NCI-H446 (cell line): ENCODE measurements at places on chromosomes 13 and 19.

- DNase-seq: no peak
These were observed 32.2 kb downstream of the SLAIN1 start for GRCh38 chr13:77729502-77730221.

DNA sequence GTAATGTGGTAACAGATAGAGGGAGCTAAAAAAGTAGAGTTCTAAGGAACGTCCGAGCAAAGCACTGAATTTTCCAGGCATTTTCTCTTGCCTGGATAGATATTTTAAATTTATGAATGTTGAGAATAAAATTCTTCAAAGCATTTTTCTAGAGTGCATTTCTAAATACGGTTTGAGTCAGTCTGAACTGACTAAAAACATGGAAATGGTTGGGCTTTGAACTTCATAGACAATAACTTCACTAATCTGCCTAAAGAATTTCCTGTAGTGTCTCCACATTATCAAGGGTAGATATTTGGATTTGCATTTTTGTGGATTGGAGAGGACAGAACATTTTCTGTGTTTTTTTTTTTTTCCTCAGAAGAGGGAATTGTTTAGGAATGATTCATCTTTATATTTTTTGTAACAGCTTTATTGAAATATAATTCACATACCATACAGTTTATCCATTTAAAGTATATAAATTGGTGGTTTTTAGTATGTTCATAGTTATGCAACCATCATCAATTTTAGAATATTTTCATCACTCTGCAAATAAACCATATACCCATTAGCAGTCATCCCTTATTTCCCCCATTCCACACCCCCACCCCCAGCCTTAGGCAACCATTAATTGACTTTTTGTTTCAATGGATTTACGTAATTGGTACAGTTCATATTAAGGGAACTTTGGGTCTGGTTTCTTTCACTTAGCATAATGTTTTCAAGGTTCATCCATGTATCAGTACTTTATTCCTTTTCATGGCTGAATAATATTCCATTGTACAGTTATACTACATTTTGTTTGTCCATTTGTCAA, 20.7 kb downstream of the GARRE1 start:
- no peak for DNase-seq

- no peak for DNase-seq
These were observed 7.0 kb upstream of the MAP2K2 start for GRCh38 chr19:4130744-4131438.

GRCh38 chr19:17647071-17648020, 40.8 kb downstream of the UNC13A start:
- no peak for DNase-seq

DNA sequence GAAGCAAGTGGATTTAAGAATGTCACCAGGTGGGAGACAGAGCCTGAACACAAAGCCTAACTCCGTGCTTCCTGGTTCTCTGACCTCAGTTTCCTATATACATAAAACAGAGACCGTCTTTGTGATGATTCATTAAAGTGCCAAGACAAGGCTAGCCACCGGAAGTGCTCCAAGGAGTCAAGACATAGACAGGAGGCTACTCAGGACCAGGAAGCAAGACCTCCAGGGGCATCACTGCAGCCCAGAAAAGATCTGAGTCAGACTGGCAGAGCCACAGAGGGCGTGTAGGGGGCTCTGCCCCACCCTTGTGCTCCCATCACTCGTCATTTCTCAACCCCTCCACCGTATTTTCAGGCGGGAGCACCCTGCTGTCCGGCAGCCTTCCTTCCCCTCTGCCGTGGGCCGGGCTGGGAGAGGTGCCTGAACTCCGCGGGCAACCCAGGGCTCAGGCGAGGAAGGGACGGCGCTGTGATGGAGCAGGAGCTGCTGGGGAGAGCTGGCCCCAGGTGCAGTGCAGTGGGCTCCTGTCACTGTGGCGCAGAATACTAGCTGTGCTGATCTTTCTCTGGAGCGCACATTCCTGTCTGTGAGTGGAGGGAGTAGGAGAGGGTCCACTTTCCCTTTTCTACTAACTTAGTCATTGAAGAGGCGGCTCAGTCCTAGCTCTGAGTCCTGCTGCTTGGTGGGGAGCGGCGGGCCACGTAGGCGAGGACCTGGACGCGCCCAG, 134.7 kb upstream of the GPR12 start:
- DNase-seq: no peak

DNA sequence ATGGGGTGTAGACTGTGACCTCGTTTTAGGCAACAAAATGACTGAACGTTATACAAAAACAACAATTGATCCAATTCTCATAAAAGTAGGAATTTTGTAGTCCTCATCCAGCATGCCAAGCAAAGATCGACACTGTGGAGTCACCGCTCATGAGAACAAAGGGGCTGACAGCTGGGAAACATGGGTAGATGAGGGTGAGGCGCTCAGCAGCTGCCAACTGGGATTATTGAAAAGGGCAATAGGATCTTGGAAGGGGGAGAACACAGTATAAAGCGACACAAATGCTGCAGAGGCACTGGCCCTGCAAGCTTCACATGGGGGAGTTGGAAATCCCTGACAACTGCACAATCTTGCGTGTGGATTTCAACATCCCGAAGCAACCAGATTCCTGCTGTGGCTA, 5.4 kb upstream of the ZNF765 start:
- no peak for DNase-seq

GRCh38 chr13:33125821-33126570, 109.8 kb downstream of the KL start:
- peak; percentile 80 for DNase-seq

DNA sequence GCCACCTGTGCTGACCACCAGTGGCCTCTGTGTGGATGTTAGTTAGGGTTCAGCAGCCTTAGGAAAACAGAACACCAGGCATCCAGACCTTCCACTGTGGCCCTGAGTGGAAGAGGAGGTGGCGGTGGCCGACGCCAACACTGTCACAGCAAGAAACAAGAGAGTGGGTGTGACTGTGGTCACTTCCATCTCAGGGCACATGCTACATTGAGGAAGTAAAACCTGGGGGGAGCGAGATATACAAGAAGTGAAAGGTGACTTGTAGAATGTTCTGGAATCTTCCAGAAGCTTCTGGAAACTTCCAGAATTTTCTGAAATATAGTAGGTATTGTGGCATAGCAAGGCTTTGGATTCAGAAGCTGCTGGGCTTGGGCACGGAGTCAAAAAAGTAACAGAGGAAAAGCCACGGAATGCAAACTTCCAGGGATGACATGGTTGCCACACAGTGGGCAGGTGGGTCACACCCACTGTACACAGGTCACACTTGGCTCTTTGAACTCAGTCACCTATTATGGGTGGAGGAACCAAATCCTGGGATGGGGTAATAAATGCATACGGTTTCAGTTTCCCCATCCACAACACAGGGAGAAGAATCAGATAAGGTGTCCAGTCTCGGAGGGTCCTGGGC, 24.3 kb downstream of the GNG7 start:
- no peak for DNase-seq

DNA sequence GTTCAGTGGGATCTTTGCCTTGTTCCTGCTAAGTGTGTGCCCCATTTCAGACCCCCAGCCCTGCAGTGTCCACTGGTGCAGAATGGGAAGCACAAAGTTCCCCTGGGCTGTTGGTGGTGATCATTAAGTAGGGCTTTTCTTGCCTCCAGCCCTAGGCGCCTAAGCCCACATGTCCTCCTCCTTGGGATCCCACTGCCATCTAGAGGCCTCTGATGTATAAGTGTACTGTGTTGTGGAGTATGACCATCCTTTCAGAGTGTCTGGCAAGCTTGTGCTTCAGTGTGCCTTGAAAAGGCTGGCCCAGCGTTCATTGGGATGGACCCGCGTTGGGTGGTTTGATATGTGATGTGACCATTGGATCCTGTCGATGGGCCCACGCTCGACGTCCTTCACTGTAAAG, 71.2 kb downstream of the WASF3 start:
- DNase-seq: peak; percentile 14

GRCh38 chr19:39430675-39431593, 4.8 kb downstream of the RPS16 start:
- DNase-seq: no peak

DNA sequence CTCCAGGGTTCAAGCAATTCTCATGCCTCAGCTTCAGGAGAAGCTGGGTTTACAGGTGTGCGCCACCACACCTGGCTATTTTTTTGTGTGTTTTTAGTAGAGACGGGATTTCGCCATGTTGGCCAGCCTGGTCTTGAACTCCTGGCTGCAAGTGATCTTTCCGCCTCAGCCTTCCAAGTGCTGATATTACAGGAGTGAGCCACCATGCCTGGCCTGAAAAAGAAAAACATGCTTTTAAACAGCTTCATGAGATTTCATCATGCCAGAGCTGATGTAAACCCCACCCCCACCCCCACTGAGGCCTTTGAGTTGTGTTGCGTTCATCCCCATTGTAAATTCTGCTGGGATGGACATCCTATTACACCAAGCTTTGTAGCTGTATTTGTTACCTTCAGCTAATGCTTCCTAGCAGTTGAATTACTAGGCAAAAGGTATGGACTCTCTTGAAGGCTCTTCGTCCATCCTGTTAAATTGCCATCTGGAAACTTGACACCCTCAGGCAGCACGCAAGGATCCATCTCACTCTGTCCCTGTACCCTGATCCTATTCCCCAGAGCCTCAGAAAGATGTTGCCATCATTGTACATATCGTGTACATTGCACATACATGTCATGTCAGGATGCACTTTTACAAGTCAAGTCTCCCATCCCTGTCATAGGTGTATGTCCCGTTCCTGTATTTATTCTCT, 47.3 kb downstream of the NFIX start:
- DNase-seq: no peak

DNA sequence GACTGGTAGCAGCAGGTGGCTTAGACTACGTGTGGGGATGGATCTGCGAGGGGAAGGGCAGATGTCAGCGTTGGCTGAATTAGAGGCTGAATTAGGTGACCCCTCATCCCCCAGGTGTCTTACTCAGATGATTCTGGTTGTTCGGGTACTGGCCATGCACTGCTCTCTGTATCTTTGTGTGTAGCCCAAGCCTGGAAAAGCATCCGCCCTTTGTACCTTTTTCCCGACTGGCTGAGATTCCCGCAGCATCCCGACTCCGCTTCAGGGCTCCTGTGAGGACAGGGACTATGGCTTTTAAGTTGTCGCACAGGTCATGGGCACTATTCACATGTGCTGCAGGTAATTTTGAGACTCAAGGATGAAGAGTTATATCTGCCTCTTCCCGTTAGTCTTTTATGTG, 7.2 kb downstream of the TFDP1 start:
- DNase-seq: no peak

DNA sequence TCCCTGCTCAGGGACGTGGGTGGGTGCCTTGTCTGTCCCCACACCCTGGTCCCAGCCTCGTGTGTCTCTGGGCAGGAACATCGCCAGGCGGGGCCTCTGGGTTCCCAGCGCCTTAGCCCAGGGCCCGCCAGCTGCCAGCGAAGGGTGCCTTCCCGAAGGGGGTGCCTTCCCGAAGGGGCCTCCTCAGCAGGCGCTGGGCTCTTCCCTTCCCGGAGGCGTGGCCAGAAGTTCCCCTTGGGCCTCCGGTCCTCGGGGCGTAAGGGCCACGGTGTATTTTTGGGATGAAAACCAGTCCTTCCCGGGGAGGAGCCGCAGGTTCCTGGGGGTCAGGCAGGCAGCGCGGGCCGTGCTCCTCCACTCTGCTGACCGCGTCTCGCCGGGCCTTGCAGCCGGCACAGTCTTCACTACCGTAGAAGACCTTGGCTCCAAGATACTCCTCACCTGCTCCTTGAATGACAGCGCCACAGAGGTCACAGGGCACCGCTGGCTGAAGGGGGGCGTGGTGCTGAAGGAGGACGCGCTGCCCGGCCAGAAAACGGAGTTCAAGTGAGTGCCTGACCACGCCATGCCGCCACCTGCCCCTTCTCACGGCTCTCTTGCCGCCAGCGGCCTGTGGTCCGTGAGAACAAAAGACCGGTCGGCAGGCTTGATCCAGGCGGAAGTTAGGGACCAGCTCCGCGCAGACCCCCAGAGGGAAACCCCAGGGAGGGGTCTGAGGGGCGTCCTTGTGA, 6.9 kb downstream of the BSG start:
- no peak for DNase-seq

- no peak for DNase-seq
These were observed 21.2 kb upstream of the GTF3A start for GRCh38 chr13:27403203-27403678.

GRCh38 chr13:42525035-42525504, 48.9 kb upstream of the TNFSF11 start:
- no peak for DNase-seq
